EH (cell line): ENCODE measurements at places on chromosomes 5 and 9.

GRCh38 chr9:31114346-31114745 is 1270.1 kb upstream of the ACO1 start:
- DNase-seq, result no peak

DNA sequence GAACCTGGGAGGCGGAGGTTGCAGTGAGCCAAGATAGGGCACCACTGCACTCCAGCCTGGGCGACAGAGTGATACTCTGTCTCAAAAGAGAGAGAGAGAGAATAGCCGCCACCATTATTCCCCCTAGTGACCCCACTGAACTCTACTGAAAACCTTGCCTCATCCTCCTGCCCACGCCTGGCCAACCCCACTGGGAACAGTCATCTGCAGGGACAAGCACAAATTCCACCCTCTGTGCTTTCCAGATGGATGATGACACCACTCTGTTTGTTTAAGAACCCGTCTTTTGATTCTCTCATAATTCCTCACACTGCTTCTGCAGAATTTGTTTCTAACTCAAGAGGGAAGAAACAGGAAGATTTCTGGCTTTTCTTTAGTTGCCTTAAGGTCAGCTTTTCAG is 12.2 kb downstream of the BHMT2 start:
- no peak for DNase-seq

- peak; percentile 55 for DNase-seq
Observed at GRCh38 chr9:79858508-79858907, 286.7 kb downstream of the TLE4 start.

DNA sequence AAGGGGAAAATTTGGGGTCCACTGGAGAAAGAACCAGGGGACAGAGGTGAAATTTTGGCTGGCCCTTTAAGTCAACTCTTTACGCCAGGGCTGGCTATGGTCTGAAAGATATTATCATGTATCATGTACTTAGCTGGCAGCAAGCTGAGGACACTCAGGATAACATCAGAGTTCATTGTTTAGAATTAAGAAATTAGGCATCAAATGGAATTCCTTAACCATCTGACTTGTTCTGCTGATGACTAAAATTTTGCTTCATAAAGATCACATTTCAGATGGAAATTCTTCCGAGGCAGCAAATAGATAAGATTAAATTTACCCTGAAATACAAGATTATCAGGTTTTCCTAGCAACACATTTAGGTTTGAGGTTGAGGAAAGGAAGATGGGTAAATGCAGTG is 269.4 kb upstream of the KLF9 start:
- DNase-seq, result peak; percentile 36

DNA sequence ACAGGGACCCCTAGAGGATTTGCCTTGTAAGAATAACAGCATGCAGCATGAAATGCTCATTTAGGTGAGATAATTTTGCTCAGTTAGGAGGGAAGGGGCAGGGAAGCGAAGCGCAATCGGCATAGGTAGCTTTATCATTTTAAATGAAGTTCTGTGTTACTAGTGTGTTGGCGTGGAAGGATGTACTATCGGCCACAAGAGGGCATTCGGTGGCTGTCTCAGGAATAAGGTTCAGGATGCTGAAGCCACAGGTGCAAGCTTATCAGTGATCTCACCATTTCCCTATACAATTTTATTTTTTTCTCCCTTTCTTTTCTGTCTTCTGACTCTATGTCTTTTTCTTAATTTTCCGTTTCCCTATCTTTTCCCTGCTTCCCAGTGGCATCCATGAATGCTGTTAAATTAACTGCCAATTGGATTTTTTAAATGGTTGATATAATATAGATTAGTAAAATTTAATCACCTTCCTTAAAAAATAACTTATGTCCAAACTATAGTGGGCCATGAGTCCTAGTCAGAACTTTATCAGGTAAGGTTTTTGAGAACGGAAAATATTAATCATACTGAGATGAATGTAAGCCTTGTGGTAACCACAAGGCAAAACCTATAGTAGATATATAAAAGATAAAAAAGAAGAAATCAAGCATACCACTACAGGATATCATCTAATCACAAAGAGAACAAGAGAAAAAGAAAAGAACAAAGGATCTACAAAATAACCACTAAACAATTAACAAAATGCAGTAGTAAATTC is 1.2 kb upstream of the INSL6 start:
- peak; percentile 67 for DNase-seq

GRCh38 chr5:83866181-83866580 is 145.5 kb upstream of the HAPLN1 start:
- no peak for DNase-seq

- peak; percentile 84 for DNase-seq
Observed at GRCh38 chr9:115035841-115036612, 81.9 kb downstream of the TNC start.

DNA sequence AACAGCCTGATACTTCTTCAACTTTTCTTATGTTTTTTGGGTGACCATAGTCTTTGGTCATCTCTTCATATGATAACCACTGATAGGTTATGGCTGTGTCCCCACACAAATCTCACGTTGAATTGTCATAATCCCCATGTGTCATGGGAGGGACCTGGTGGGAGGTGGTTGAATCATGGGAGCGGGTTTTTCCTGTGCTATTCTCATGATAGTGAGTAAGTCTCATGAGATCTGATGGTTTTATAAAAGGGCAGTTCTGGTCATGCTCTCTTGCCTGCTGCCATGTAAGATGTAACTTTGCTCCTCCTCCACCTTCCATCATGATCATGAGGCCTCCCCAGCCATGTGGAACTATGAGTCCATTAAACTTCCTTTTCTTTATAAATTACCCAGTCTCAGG is 8.7 kb downstream of the RHOBTB3 start:
- DNase-seq, result no peak

- DNase-seq, result peak; percentile 22
Observed at GRCh38 chr5:80933036-80933435, 27.1 kb upstream of the RASGRF2 start.

- DNase-seq, result peak; percentile 25
Observed at GRCh38 chr5:149656576-149657182, 73.4 kb upstream of the PPARGC1B start.

DNA sequence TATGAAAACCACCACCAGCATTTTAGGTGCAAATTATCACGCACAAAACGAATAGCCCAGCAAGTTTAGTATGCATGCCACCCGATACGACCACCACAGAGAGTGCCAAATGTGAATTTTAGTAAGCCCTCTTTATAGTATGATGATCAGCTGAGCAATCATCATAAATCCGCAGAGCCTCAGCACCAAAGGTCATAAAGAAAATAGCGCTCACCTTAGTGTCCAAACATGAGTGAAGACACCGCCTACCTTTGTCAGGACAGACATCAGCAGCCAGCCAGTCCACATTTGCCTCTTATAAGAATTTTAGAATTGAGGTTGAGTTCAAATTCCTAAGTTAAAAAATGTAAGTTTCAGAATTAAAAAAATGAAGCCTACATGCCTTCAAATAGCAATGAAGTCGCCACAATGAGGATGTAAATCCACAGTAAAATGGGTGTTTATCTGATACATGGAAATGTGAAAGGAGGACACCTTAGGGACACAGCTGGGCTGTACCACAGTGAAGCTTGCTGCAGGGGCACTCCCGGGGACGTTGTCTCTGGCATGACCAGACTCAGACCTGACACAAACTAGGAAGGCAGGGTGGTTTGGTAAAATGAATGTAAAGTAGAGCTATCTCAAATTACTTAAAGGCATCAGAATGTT is 149.0 kb downstream of the AUH start:
- no peak for DNase-seq

DNA sequence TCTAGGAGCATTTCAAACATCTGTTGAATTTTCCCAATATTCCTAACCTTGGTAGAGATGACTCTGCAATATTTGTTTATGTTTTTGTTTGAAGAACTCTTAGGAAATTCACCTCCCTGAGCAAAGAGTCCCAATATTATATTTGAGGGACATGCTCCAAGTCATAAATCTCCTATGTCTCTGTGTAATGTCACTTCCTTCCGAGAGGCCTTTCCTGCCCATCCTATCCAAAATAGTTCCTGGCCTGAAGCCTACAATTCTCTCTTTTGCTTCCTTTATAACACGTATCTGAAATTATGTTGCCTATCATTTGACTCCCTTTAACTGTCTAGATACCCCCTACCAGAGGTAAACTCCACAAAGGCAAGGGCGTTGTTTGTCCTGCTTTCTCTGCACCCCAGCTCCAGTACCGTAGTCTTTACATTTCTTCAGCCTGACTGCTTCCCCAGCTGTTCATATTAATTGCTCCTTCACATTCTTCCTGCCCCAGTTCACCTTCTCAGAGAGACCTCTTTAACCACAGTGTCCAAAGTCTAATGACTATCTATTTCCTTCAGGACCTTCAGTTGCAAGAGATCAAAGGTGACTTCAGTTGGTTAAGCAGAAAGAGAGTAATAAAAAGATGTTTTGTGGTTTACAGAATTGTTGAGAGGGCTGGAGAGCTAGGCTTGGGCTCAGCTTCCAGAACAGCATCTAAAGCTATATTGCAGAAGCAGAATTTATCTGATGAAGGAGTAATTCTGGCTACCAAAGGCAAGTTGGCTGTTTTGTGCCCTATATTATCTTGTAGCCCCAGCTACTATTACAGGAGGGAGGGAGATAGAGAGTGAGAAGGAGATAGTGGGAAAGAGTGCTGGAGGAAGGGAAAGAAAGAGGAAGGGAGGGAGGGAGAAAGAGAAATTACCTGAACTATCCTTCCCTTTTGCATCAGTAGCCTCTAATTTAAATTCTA is 109.3 kb upstream of the TMEM161B start:
- no peak for DNase-seq

DNA sequence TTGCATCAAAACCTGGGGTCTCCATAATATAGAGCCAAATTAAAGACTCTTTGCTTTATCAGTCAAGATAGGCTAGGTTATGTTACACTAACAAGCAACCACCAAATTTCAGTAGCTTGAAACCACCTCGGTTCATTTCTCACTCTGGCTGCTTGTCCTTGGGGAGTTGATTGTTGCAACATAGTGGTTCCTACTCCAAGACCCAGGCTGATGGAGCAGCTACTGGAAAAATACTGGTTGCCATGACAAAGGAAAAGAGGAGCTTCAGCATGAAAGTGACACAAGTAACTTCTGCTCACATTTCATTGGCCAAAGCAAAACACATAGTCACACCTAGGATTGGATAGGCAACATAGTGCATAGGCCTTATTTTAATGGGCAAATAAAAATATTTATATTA is 18.5 kb upstream of the RCL1 start:
- DNase-seq, result peak; percentile 12

- DNase-seq, result no peak
Observed at GRCh38 chr9:211557-211956, 3.1 kb upstream of the DOCK8 start.

GRCh38 chr5:161085056-161085455 is 233.0 kb upstream of the ATP10B start:
- DNase-seq, result no peak

- peak; percentile 51 for DNase-seq
Observed at GRCh38 chr9:137049544-137050449, 3.8 kb upstream of the NPDC1 start.

DNA sequence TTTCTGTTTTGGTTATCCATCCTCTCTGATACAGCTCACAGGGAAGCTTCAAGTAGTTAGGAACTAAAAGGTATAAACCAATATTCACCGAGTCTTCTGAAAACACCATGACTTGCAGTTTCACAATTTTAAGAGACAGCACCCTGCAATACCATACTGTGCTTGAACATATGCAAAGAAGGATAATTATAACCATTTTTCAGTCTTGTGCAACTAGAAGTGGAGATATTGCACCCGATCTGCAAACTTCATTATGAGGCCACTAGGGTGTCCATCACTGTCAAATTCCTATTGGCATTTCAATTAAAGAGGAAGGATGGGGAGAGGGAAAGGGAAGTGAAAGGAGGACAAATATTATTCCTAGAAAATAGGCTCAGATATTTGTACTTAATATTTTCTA is 32.4 kb upstream of the CEP120 start:
- no peak for DNase-seq

- DNase-seq, result no peak
Observed at GRCh38 chr9:88990729-88991065, 571 bp upstream of the S1PR3 start.

- no peak for DNase-seq
Observed at GRCh38 chr5:132641241-132641723, 16.7 kb upstream of the IL13 start.

GRCh38 chr9:36415822-36416525 is 15.9 kb upstream of the RNF38 start:
- no peak for DNase-seq

DNA sequence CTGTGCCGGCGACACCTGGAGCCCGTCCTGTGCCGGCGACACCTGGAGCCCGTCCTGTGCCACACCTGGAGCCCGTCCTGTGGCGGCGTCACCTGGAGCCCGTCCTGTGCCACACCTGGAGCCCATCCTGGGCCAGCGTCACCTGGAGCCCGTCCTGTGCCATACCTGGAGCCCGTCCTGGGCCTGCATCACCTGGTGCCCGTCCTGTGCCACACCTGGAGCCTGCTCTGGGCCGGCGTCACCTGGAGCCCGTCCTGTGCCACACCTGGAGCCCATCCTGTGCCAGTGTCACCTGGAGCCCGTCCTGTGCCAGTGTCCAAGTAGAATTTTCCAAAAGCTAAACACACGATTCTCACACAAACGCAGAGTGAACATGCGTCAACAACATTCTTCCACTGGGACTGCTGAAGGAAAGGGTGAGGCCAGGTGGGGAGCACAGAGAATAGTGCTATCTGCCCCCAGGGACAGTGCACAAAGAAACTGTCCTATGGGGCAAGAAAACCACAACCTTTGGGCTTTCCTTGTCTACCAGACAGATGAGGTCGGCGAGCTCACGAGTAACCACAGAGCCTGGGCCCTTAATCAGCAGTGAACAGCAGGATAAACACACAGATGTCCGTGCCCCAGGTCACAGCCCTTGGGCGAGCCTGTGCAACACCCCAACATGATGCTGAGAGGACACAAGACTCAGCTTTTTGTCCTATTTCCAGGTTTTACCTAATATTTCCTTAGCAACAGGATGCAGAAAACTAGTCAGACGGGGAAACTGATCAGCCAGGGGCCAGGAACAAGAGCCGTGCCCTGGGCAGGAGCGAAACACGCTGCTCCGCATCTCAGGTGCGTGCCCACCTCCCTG is 7.9 kb downstream of the QSOX2 start:
- no peak for DNase-seq

GRCh38 chr5:90792725-90793124 is 234.1 kb downstream of the ADGRV1 start:
- no peak for DNase-seq

DNA sequence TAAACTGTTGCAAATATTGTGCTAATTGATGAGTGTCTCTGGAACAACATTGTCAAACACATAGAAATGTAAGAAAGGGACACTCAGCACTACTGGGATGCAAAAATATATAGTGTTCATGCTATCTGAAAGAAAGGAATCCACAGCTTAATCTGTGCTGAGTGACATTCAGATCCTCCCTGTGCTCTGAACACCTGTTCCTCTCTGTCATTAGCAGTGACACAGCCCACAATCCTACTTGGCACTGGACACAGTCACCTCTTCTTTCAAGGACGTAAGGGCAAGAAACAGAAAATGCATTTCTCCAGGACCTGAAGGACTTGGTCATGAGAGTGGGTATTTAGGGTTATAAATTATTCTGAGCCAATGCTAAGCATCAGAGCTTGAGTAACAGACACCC is 121.4 kb upstream of the SV2C start:
- DNase-seq, result no peak

GRCh38 chr5:67315082-67315989 is 118.7 kb upstream of the CD180 start:
- peak; percentile 66 for DNase-seq

GRCh38 chr5:143045062-143045461 is 274.9 kb downstream of the ARHGAP26 start:
- DNase-seq, result no peak
